ENCODE measurements at places on chromosomes 7 and 10.

- no peak for DNase-seq
These were observed 6.0 kb downstream of the SHH start for GRCh38 chr7:155806096-155806871.

- no peak for DNase-seq
These were observed 34.9 kb upstream of the TMEM248 start for GRCh38 chr7:66886152-66886551.

GRCh38 chr7:155741805-155742204, 70.5 kb downstream of the SHH start:
- DNase-seq = peak; percentile 21

GRCh38 chr10:43890124-43890523, 241.4 kb upstream of the ZNF32 start:
- no peak for DNase-seq

- no peak for DNase-seq
These were observed 131.3 kb downstream of the GLI3 start for GRCh38 chr7:42105554-42106358.

DNA sequence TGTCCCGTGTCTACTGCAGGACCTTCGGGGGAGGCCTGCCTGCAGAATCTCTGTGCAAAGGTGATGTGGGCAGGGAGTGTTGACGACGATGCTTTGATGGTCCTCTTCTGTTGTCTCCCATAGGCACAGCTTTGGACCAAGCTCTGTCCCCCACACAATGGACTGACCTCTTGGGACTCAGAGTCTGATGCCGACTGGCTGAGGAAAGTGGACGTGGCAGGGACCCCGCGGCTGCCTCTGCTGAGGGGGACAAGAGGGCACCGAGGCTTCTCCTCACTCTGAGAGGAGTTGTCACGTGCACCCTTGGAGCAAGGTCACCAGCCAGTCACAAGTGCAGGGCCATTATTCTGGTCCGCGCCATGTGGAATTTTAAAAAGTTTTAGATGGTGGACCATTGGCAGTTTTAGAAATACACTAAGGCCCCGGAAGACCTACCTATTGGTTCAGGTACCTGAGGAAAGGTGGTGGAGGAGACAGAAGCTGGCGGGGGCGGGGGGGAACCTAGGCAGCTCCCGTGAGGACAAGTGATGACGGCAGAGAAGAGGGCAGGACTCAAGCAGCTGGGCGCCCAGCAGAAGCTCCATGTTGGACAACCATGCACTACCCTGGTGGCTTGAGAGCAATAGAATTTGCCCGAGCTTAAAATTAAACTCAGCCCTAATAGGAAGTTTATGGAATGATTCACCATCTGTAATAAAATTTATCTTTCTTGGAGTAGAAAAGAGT, 331.4 kb downstream of the PTPRN2 start:
- DNase-seq = no peak

DNA sequence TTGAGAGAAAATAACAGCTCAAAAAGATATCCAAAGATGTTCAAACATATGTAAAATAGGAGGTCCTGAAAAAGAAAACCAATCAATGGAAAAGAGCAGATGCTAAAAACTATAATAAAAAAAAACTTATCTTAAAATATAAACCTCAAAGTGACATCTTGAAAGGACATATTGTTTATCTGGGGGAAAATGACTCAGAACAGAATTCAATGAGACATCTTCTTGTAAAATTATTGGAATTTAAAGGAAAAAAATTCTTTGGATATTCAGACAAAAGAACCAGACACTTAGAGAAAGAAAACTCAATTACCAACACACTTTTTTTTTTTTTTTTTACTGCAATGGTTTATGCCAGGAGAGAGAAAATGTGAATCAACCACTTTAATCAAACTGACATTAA, 58.9 kb downstream of the NAMPT start:
- DNase-seq = no peak

DNA sequence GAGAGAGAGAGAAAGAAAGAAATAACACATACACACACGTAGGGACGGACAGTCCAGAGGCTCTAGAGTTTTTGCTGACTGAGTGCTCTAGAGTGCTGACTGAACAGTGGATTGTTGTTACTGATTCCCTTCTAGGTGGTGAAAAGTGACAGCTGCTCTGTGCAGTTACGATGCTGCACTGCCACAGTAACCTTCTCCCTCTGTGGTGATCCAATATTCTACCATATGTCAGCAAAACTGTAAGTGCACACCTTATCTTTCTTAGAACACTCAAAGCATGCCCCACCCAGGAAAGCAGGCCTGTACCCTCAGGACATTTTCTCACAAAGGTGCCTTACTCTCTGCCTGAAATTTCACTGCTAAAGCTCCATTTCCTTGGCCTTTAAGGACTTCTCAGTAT, 1023.5 kb downstream of the TYW1 start:
- DNase-seq = no peak

- DNase-seq = no peak
These were observed 21.6 kb downstream of the GPR26 start for GRCh38 chr10:123687758-123688157.

DNA sequence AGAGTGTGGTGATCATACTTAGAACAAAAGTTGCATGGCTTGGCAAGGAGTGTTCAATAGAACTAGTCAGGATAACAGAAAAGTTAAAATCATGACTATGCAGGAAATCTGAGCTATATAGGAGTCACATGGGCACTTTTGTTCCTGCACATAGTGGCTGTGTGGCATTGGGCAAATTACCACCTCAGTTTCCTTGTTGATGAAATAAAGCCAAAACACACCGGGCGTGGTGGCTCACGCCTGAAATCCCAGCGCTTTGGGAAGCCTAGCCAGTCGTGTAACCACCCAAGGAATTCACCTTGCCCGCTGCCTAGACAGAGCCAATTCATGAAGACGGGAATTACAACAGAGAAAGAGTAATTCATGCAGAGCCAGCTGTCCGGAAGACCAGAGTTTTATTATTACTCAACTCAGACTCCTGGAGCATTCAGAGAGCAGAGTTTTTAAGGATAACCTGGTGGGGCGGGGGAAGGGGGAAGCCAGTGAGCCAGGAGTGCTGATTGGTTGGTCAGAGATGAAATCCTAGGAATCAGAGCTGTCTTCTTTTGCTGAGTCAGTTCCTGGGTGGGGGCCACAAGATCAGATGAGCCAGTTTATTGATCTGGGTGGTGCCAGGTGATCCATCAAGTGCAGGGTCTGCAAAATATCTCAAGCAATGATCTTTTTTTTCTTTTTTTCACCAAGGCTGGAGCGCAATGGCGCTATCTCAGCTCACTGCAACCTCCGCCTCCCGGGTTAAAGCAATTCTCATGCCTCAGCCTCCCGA, 6.4 kb upstream of the MKRN1 start:
- no peak for DNase-seq

DNA sequence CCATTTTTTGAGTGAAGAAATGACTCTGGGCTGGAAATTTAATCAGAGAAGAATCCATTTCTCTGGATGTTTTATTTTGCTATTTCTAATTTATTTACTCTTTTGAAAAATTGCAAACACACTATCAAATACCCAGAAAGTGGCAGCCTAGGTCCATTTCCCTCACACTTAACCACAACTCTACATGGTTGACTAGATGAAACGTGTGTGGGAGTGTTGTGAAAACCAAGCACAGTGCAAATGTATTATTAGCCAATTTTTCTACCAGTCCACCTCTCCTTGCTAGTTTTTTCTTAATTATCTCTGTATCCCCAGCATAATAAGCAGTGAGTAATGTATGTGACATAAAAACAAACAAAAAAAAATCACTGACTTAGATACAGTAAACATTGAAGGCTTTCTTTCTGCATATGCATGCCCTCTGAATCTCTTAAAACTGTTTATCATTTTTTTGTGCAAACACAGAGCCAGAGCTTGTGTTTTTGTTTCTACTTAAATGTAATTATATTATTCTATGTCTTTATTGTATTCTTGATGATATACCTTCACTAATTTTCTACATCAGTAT, 30.9 kb downstream of the SCIN start:
- no peak for DNase-seq

DNA sequence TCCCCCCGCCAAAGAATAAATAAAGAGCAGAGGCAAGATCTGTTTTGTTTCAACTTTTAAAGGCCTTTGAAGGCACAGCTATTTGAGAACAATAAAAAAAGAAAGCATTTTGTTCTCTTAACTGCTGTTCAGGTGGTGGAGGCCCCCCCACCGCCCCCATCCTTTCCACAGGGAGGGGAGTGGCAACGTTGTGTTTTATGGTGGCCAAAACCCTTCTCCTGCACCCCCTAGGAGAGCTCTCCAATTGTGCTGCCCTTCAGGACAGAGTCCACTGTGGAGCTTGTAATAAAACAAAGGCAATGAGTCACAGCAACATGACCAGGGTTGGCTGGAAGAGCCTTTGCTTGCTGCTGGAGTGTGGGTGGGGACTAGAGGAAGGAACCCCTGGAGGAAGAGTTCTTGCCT, 987.9 kb downstream of the KCNMA1 start:
- no peak for DNase-seq

Data from activated CD4-positive, alpha-beta T cell treated with anti-CD3 and anti-CD28 coated beads, Interleukin-2, amount 50 U/mL, for 1 hour (primary cell).